ENCODE measurements at places on chromosomes 2 and 18.

DNA sequence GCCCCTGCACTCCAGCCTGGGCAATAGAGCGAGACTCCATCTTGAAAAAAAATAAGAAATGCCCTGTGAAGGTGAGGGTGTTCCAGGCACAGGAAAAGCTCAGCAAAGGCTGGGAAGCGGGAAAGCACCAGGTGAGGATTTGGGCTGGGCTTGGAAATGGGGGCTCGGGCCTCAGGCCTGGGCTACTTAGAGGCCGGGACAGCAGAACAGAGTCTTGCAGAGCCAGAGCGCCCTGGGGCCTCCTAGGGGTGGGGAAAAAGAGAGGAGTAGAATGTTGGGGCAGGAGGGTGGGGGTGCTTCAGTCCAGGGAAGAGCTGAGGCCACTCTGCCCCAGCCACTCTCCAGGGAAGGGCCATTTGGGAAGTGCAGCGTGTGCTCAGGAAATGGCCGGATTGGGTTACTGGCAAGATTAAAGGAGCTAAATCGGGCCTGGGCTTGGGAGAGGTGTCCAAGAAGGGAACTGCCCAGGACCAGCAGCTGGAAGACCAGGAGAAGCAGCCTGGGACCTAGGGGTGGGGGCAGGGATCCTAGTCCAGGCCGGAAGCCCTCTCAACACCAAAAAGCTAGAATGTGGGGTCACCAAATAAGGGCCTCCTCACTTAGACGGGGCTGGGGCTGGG is 13.8 kb upstream of the DES start:
- no peak for DNase-seq

GRCh38 chr2:164224007-164224406 is 397.3 kb downstream of the GRB14 start:
- DNase-seq, result no peak

DNA sequence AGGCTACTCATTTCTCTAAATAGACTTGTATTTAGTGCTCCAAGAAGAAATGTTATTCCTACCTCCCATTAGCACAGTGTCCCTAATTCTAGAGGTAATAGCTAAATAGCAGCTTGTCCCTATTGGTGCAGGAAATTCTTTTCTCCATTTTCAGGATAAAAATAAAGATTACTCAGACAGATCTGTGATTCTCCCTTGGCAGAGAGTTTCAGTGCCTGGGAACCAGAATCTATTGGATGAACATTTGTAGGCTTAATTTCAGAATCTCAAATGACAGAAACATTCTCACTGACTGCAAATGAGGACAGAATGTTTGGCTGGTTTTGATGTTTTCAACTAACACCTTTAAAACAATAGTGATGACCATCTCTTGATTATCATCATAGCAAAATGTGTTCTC is 33.3 kb upstream of the LGALSL start:
- no peak for DNase-seq

DNA sequence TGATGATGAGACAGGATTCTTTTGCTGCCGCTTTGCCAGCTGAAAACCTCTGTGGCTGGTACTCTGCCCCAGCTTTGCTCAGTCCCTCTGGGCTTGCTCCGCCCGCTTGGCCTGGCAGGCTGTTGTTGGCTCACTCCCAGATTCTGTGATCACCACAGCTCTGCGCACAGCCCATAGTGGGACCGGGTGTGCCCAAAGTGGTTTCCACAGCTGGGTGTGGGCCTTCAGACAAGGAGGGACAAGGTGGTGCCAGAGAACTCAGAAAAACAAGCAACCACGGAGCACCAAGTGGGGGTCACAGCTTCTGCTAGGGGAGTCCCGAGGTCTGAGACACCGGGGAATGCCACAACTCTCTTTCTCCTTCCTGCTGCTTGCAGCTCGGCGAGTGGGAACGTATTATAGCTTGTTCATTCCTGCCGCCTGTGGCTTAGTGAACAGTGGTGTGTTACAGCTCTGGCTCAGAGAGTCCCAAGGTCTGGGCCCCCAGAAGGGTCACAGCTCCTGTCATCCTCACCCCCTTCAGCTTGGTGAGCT is 9.2 kb upstream of the KYNU start:
- no peak for DNase-seq

DNA sequence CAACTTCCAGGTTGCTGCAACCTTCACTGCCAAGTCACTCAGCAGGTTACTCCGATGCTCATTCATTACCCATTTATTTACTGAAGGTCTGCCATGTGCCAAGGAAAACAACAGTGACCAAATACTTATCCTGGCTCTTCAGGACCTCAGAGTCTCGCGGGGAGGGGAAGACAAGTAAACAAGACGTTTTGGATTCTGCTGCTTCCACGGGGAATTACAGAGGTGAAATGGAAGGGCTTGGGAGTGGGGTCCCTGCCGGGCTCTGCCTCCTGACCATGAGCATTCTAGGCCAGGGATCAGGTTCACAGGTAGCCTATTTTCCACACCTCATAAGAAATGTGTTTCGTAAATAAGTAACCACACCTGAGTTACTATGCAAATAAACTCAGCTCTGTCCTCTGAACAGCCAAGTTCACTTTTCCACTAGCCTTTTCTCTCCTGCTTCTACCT is 68.1 kb downstream of the CLHC1 start:
- DNase-seq, result no peak

DNA sequence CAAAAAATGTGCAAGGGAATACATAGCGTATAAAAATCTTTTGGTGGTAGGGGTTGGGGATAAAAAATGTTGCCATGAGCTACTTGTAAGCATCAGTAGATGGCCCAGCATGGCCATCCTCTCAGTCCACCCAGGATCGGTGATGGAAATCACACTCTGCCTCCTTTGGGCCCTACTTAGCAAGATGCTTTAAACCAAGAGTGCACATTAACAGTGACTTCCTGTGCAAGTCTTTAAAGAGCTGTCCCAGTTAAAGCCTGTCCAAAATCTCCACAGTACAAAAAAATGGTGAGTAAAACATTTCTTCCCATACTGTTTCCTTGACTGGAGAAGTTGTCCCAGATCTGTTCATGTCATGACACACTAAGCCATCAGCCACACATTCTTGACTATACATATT is 18.0 kb downstream of the ANKRD44 start:
- DNase-seq, result no peak

- no peak for DNase-seq
Measured at GRCh38 chr2:176642074-176642473, 372.8 kb downstream of the MTX2 start.

DNA sequence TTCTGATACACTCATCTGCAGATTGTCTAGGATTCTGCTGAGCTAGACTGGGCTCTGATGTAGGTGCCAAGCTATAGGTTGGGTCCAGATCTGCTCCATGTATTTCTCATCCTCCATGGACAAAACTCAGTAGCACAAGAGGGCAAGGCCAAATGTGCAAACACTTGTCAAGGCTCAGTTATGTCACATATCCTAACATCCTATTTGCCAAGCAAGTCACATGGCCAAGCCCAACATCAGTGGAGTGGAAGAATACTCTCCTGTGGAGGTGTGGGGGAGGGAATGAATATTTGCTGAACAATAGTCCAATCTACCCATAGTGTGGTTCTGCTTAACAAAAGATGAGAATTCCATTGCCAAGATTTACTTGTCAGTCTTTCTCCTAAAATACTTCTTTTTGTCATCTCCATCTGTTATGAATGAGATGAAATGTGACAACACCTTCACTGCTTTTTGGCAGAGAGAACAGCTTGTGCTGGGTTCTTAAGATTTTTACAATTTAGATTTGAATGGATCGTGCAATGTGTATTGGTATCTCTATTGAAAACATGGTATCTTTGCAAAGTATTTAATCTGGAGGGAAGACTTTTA is 89.9 kb downstream of the OXER1 start:
- no peak for DNase-seq

DNA sequence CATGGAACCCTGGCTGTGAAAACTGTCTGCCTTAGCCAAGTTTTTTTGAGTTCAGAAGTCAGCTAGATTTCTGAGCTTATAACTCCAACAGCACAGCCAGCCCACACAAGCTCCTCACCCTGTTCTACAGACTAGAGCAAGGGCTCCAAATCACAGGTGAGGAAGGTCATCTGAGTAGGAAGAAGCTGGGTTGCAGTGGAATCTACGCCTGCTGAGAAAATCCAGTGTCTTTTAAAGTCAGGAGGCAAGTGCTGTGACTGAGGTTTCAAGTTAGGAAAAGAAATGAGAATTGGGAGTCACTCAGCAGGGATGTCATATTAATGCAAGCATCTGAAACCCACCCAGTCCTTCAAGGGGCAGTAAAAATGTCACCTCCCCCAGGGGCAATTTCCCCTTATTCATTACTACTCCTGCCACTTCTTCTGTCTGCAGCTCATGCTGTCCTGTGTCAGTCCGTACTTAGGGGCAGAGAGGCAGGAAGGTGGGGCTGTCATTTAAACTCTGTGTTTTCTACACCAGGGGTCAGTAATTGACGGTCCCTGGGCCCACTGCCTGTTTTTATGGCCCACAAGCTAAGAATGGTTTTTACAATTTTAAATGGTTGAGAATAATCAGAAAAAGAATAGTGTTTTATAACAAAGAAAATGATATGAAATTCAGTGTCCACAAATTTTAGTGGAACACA is 551.1 kb downstream of the BCL11A start:
- no peak for DNase-seq

DNA sequence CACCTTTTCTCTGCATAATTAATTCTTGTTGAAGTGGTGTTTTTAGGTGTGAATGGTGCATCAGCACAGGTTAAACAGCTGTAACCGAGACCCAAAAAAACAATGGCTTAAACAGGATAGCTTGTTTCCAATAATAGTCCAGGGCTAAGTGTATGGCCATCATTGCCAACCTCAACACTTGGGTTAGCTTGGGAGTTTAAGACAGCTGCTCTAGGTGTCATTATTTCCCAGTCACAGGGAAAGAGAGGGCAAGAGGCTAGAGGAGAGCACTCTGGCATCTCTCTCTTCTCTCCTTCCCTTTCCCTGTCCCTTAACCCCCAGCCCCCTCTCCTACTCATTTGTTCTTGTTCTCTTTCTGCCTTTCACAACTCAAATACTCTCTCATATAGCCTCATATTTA is 21.1 kb downstream of the BIRC6 start:
- no peak for DNase-seq

- no peak for DNase-seq
Measured at GRCh38 chr2:98461498-98462049, 16.9 kb downstream of the INPP4A start.

- no peak for DNase-seq
Measured at GRCh38 chr2:6826081-6826913, 39.4 kb downstream of the CMPK2 start.

- DNase-seq, result no peak
Measured at GRCh38 chr2:237280939-237281338, 133.0 kb downstream of the COL6A3 start.

- peak; percentile 37 for DNase-seq
Measured at GRCh38 chr2:196808083-196808665, 981 bp downstream of the C2orf66 start.

- peak; percentile 21 for DNase-seq
Measured at GRCh38 chr2:174062934-174063333, 97.8 kb upstream of the SP3 start.
